ENCODE measurements at places on chromosomes 2 and 18.

DNA sequence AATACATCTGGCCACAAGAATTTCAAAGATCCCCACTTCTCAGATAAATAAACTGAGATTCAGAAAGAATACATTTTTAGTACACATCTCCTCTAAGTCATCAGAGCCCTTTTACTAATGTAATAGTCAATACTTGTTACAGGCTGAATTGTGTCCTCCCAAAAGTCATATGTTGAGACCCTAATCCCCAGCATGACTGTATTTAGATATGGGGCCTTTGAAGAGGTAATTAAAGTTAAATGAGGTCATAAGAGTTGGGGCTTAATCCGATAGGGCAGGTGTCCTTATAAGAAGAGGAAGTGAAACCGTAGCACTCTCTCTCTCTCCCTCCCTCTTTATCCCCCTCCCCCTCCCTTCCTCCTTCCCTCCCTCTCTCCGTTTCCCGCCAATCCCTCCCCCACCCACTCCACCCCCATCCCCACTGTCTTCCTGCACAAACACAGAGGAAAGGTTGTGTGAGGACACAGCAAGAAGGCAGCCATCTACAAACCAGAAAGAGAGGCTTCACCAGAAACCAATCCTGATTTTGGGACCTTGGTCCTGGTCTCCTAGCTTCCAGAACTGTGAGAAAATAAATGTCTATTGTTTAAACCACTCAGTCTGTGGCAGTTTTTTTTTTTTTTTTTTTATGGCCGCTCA is 66.6 kb upstream of the ZNF397 start:
- DNase-seq: no peak

- DNase-seq: no peak
Observed at GRCh38 chr2:36889795-36890194, 76.5 kb downstream of the STRN start.

GRCh38 chr18:50776383-50776782 is 43.4 kb downstream of the MRO start:
- no peak for DNase-seq

DNA sequence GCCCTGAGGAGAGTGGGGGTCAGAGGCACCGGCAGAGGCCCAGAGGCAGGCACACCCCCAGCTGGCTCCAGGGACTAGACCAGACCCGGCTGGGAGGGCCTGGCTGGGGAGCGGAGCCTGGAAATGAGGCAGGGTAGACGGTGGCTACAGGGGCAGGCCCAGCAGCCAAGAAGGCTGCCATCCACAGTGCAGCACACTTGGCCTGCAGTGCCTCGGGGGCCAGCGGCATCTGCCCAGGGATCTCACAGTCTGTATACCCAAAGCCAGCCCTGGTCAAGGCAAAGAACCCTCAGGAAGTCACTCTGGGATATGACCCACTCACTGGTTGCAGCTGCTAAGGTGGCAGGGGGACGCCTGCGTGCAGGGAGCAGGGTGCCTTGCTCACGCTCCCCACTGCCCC is 17.8 kb downstream of the PER2 start:
- DNase-seq: no peak

DNA sequence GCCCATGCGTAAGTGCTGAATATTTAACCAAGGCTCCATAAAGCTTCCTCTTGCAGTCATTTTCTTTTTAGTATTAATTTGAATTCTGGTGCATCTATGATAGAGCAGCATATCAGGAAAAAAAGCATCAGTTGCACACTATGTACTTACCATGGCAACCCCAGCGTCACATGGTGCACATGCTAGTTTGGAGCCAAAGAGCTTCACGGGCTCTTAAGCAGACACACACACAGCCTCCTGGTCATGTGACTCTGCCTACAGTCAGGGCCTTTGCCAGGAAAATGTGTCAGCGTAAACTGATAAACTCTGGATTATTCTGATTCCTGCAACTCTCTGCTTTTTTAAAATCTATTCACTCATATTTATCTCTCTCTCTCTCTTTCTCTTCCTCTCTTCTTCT is 30.2 kb downstream of the NYAP2 start:
- no peak for DNase-seq

DNA sequence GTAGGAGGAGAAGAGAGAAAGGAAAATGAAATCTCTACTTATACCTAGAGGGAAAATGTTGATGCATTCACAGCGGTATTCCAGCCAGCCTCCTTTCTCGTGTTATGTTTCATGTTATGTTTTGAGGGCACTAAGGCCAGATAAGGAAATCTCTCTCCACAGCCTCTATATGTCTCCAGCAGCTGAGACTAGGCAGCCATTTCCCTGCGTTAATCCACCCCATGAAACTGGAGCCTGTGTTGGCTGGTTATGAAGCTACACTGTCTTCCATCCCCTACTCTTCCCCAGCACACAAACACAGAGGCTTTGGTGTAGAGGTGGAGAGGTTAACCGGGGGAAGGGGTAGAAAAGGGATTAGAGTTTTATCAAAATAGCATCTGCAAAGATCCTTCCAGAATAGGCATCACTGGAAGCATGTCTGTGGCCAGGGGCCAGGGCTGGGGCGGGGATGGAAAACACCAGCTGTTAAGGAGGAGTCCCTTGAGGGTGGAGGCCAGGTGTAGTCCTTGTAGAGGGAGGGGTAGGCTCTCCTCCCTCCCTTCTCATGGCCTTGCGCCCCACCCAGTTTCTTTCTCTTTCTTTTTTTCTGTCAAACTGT is 100.9 kb upstream of the TNP1 start:
- no peak for DNase-seq

DNA sequence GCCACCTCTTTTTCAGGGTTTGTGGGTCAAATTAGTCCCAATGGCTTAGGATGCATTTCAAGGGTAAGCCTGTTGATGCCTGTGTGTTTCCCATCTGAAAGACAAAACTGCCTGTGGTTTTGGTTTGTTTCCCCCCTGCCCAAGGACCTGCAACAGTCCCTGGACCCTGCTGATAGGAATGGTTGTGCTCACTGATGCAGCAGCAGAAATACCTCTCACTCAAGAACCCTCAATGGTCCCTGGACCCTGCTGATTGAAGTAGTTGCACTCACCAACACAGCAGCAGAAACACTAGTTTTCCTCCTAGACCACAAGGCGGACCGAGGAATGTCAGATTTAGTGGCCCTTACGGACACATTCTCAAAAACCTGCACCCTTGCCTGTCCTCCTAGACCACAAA is 386.9 kb downstream of the NUP35 start:
- DNase-seq: no peak

- no peak for DNase-seq
Observed at GRCh38 chr18:75249672-75250470, 39.3 kb downstream of the TSHZ1 start.

- DNase-seq: no peak
Observed at GRCh38 chr2:145543155-145543554, 1023.2 kb upstream of the ZEB2 start.

DNA sequence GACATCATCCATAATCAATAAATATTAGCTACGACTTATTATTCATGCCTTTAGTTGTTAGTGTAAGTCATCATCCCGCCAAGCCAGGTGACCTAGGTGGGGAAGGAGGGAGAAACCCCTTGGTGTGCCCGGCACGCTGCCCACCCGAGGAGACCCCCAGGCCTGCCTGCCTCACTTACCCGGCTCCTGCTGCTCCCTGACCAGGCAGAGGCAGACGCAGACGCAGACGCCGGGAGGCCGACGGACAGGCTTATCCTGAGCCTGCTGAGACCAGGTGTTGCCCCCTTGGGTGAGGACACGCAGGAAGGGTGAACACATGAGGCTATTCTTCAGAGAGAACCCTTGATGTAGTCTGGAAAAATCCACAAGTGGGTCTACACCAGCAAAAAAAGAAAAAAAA is 401.8 kb downstream of the GALR1 start:
- DNase-seq: no peak

DNA sequence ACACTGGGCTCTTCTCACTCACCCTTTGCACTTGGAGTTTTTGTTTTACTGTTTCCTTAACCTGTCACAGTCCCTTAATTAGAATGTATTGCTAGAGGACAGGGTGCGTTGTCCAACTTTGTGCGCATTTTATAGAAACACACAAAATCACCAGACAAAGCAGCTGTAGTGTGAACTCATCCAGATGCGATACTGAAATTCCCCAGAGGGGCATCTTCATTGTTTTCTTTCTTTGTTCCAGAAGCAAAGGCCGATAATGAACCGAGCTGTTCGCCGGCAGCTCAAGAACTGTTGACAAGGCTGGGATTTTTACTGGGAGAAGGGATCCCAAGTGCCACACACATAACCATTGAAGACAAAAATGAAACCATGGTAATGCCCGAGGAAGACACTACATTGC is 137.6 kb downstream of the WDSUB1 start:
- DNase-seq: no peak

GRCh38 chr2:227285741-227286236 is 39.3 kb upstream of the MFF start:
- no peak for DNase-seq

DNA sequence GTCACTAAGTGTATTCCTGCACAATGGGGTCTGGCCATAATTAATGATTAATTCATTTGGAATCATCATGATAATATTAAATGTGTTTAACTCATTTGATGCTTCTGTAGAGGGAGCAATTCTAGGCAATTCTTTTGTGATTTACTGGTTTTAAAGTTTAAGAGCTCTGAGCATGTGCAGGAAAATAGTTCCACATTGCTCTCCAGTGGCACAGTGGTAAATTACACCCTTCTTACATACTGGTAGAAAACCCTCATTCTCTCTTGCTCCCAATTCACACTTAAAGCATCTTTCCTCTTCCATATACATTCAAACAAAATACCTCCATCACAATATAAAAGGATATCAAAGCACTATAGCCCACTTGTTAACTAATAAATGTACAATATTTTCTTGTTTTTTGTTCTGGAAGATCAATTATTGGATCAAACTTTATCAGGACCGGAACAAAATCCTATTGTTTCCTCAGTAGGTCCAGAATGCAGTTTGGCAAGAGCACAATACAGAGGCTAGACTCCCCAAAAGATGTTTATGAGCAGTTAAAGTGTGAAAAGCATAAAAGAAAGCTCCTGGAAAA is 844.3 kb downstream of the MBD2 start:
- DNase-seq: no peak

DNA sequence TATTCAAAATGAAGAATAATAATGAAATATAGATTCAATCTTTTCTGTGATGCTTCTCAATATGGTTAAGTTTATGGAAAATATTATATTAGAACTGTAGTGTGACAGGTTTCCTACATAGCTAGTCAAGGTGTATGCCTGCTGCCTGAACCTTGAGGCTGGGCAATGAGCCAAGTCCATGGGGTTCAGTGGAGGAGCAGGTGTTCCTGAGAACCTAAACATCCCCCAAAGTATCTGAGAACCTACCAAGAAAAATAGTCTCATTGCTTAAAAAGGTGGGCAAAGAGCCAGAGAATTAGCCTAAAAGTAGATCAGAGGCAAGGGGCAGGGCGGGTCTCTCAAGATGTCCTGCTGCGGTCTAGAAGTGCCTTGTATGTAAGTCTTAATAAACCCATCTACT is 185.9 kb upstream of the SPHKAP start:
- no peak for DNase-seq

DNA sequence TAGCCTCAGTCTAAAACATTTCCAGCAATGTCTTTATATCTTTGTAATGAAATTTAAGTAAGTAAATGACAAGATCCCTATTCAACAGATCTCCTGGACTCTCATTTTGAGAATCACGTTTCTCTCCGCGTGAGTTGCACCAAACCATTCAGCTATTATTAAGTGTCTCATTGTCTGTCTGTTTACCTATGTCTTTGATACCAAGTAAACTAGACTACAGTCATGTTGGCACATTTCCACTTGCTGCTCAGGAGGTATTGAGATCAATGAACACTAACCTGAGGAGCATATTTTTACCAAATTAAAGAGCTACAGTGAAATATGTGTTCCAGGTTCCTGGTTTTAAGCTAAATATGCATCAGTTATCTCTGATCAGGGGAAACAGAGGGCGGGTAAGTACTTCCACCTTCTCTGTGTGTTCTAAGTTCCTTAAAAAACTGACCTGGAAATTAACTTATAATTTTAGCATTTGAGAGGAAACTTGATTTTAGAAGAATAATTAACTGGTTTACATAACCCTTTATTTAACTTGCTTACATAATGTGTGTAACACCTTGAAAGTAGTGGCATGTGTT is 125.8 kb downstream of the OSBPL6 start:
- no peak for DNase-seq
